ENCODE measurements at places on chromosomes 6 and 20.

- no peak for DNase-seq
Measured at GRCh38 chr6:139965393-139965792, 590.9 kb upstream of the CITED2 start.

DNA sequence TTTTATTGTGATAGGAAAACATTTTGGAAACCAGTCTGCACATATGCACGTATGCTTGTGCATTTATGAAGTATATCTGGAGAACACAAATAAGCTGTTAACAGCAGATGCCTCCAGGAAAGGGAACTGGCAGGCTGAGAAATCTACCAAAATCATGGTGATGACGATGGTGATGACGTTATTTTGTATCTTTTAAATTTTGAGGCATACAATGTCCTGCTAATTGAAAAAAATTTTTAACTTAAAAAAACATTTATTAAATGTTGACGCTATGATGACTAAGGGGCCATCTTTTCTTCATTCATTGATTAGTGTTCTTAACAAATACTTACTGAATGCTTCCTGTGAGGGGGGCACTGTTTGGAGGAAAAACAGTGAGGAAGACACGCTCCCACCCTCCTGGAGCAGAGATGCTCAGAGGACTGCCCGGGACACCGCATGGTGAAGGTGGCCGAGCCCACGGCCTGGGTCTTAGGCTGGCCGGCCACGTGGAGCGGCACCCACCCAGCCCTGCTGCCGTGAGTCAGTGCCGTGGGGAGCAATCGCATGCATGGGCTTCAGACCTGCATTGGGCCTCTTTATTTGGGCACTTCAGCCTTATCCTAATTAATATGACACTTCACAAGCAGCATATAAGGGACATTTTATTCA lies 15.9 kb upstream of the ENTPD6 start:
- no peak for DNase-seq

GRCh38 chr6:95087394-95088097 lies 489.8 kb upstream of the MANEA start:
- no peak for DNase-seq

GRCh38 chr6:19327241-19327640 lies 509.9 kb upstream of the ID4 start:
- no peak for DNase-seq
